ENCODE measurements at places on chromosomes 11 and 22.

DNA sequence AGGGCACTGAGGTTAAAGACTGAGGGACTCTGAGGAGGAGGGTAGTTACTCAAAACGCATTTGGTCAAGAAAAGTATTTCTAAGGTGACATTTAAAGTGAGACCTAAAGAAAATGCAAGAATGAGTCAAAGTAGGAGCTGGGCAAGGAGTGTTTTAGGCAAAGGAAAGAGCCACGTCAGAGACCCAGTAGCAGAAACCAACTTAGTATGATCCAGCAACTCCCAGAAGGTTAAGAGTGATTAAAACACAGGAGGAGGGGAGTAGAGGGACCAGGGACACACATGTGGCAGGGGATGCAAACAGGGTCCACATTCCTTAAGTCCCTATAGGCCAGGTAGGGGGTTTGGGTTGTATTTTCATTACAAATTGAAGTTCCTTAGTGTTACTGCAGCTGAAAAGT lies 24.3 kb upstream of the CCDC34 start:
- DNase-seq: no peak

- no peak for DNase-seq
These were observed 453.3 kb upstream of the TENM4 start for GRCh38 chr11:79894111-79894510.

DNA sequence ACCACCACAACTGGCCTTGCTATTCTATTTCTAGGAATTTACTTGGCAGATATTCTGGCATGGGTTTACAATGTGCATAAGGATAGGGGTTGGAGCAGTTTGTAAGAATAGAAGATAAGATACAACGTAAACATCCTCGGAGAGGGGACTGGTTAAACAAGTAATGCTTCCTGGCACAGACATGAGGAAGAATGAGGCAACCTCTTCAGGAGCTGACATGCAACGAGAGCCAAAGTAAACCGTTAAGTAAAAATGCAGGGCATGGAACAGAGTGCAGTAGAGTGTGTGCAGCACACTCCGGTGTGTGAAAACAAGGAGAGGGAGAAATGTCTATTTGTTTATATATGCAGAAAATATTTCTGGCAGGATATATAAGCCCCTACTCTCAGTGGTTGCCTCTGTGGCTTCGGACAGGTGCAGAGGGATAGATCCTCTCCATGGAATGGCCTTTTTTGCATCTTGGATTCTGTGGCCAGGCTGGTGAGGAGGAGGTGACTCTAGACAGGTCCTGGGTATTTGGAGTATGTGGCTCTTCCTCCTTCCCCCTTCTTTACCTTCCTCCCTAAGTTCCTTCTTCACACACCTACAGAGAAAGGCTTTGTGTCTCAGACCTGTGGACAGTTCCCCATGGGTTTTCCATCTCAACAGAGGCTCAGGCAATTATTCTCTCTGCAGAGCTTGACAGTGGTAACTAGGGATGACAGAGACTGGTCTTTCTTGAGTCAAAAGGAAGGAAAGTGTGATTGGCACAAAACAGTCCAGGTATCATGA lies 2.5 kb downstream of the RAB36 start:
- no peak for DNase-seq

- no peak for DNase-seq
These were observed 123.1 kb downstream of the PKNOX2 start for GRCh38 chr11:125287491-125288210.

- no peak for DNase-seq
These were observed 43.1 kb downstream of the FAM168A start for GRCh38 chr11:73554671-73555320.

DNA sequence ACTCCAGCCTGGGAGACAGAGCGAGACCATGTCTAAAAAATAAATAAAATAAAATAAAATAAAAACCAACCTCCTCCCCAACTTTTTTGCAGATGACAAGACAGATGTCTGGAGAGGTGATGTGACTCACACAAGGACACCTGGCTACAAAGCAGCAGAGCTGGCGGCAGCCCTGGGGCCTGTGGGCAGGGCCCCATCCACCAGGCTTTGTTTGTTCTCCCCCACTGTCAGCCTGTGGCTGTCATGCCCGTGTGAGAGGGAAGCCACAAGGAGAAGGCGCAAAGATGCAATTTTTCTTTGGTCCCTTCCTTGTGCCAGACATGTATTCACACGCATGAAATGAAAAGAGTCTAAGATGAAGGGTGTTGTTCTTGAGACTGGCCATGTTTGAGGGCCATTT lies 16.6 kb downstream of the CD59 start:
- DNase-seq: no peak

- DNase-seq: no peak
These were observed 2.7 kb upstream of the ZNF74 start for GRCh38 chr22:20391222-20391621.

DNA sequence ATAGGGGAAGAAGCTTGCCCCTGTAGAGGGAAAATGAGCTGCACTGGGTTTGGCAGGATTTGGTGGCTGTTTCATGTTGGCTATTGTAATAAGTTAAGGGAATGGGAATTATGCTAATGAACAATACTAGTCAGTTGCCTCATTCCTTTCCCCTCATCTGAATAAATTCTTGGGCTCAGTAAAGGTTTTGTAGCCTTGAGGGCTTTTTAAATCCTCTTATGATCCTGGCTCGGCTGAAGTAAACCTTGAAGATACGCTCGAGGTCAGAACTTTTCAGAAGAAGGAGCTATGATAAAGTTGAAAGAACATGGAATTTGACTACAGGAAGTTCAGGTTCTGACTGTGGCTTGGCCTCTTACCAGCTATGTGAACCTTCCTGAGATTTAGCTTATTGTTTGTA lies 448.7 kb downstream of the RAB38 start:
- DNase-seq: no peak

GRCh38 chr11:68296344-68297051 lies 15.9 kb upstream of the LRP5 start:
- no peak for DNase-seq

DNA sequence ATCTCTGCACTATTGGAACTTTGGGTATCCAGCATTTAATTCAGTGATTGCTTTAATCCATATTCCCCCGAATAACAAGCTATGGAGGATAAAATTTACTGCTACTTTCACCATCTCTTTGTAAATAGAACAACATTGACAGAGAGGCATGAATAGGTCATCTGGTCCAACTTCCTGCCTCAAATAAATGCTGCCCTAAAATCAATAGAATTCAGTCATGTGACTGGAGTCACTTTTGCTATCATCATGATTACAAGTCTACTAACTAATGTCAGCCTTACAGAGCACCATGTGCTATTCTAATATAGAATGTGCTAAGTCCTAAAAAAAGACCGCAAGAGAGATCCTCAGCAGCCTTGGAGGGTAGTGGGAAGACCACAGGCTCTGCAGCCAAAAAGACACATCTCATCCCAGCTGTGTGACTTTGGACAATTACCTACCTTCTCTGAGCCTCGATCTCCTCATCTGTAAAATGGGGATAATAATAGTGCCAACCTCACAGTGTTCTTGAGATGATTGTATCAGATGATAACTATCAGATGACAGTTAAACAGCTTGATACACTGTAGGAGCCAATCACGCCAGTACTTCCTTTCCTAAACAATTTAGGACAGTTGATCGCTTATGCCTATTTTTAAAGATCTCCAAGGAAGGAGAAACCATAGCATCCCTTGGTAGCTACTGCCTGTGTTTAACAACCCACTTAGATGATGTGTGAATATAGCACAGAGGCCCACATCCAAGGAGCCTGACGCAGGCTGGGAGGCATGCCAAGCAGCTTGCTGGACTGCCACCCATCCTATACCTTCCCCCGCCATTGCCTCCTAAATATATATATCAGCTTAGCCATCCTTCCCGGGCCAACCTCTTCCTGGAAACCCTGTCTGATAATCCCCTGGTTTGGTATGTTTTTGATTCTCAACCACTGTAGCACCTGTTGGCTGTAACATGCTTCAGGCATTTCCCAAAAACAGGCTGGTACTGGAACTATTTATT lies 77.3 kb upstream of the PHF21A start:
- DNase-seq: no peak

DNA sequence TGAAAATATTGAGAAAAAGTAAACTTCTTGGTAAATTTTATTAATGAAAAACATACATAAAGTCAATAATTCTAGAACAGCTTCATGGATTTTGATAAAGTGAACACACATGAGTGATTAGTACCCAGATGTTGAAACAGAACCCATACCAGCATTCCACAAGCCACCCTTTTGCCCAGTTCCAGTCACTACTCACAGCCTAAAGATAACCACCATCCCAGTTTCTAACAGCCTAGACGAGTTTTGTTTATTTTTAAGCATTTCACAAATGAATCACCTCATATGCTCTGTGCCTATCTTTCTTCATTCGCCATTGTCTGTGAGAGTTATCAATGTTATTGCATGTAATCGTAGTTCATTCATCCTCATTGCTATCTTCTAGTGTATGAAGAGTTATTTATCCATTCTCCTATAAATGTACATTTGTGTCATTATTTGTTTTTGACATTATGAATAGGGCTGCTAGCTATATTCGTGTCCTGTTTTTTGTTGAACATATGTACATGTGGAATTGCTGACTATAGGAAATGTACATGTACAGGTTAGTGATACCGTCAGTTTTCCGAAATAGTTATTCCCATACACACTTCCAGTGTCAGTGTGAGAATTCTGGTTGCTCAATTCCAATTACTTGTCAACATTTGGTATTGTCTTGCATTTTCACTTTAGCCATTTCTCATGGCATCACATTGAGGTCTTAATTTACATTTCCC lies 44.5 kb upstream of the TEAD1 start:
- DNase-seq: no peak

- no peak for DNase-seq
These were observed 1.8 kb downstream of the SIK3 start for GRCh38 chr11:117096201-117096991.

DNA sequence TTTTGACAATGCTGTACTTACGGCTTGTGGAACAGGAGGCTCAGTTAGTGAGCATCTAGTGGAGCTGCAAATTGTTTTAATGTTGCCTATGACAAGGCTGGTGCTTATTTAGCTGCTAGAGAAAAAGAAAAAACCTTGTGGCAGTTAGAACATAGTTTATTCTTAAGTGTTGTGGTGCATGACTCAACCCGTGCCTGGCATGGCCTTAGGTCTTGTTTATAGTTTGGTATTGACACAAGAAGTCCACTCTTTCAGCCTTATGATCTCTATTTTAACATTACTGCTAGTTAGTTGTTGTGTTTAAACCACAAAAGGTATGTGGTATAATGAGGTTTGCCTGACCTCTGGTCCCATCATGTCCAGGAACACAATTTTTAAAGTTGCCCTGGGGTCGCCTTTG lies 744.6 kb downstream of the FAM181B start:
- peak; percentile 79 for DNase-seq

- no peak for DNase-seq
These were observed 58.9 kb upstream of the MYEOV start for GRCh38 chr11:69234740-69235710.

DNA sequence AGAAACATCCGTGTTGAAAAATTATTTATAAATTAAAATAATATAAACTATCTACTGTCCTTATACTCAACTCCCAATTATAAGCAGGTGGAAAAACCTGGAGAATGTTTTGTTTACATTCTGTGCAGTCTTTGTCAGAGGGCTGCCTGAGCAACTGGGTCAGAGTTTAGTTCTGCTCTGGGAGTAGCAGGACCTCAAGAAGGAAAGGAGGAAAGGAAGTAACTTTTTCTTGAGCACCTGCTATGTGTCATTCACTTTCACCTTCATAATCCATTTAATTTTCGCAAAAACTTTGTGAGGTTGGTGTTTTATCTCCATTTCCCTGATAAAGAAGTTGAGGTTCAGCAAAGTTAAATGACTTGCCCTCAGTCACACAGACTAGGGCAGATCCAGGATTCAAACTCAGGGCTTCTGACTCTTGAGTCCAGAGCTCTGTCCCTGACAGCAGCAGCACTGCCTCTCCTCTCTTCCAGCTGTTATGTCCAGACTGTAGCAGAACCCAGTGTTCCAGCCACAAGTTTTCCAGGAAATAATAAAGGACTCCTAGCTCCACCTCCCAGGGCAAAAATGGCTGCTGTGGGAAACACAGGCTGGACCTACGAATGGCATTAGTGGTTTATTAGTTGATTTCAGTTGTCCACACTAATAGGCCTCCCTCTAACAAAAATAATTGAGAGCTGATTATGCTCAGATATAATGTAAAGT lies 6.4 kb downstream of the CD3E start:
- DNase-seq: no peak

GRCh38 chr11:11615086-11615485 lies 6.7 kb downstream of the GALNT18 start:
- no peak for DNase-seq

- no peak for DNase-seq
These were observed 114.5 kb upstream of the SPON1 start for GRCh38 chr11:13848031-13848430.

DNA sequence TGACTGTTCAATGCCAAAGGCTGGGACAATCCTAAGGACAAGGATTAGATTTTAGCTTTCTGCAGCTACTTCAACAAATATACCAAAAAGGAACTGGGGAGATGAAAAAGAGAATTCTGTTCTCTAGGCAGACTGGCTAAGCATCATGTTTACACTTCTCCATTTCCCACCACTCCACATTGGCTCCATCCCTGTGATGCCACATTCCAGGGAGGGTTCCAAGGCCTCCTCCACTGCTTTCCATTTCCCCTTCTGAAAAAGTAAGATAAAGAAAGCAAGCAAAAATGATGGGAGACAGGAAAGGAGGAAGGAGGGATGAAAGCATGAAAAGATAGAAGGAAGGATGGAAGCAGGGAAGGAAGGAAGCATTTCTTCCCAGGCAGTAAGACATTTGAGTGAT lies 315.8 kb downstream of the BLID start:
- DNase-seq: no peak

GRCh38 chr22:44207981-44208317 lies 27.2 kb downstream of the PARVG start:
- no peak for DNase-seq

- DNase-seq: no peak
These were observed 35.6 kb downstream of the PRDM11 start for GRCh38 chr11:45181889-45182550.

GRCh38 chr11:105392556-105392955 lies 217.3 kb upstream of the GRIA4 start:
- DNase-seq: no peak

GRCh38 chr22:20465759-20466077 lies 28.1 kb upstream of the SCARF2 start:
- DNase-seq: no peak

GRCh38 chr22:44456661-44457412 lies 41.2 kb downstream of the RTL6 start:
- no peak for DNase-seq

Data from brain pericyte (primary cell).